ENCODE measurements at places on chromosomes 4 and X. TPM values are rescaled to one million over a fixed set of nuclear protein-coding genes. Genes with fewer than 3 reads are reported as not detected.

GRCh38 chr4:169758401-169758962 lies 738 bp upstream of the HPF1 start:
- DNase-seq, result no peak

DNA sequence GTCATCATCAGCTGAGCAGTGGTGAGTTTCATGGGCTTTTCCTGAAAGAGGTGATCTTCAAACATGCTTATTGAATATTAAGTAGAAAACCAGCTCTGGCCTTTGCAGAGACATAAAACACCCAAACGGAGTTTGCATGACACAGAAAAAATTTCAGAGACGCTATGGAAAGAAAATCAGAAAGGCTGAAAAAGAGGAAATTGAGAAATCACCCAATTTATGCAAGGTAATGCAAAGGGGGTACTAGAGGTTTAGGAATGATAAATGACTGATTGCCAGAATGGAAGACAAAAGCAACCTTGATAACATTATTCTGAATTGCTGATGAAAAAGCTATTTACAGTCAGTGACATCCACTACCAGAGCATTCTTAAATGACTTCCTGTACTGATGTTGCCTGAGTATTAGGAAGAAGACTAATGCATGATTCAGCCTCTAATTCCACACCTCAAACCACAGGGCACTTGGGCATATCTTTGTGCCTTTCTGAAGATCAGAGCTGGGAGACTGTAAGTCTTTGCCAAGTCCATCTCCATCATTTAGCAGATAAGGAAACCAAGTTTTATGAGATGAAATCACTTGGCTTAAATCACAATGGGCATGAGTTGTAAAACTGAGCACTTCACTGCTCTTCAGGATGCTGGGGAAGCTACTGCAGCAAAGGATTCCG lies 565.7 kb downstream of the PPARGC1A start:
- no peak for DNase-seq

GRCh38 chr4:128688033-128688721 lies 121.3 kb upstream of the JADE1 start:
- no peak for DNase-seq

DNA sequence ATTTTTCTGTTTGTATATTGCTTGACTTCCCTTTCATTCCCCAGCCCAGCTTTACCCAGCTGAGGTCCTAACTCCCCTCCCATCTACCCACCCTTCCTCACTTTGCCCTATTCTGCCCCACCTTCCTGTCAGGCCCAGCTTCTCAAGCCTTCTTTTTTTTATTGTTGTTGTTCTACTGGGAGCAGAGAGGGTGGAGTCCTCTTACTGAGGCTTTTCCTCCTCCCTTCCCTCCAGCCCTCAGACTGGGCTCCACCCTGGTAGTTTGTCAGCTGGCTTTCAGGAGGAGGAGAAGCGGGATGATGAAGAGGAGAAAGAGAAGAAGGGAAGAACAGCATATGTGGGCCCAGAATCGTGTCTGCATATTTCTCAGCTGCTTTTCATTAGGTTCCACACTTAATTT lies 3.2 kb upstream of the KLF8 start:
- no peak for DNase-seq

DNA sequence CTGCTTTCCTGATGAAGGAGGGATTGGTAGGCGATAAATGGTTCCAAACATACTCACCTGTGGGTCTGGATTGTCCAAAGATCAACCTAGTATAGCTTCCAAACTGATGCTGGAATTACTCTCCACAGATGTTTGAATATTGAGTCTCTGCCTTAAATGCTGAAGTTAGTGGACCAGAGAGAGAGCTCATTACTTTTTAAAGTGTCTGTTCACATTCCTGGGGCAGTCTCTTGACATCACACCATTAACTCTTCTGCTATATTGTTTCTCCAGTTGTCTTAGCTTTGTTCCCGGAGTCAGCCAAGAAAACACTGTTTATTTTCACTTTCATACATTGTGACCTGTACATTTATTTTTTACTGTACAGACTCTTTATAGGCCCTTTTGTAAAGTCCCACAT lies 35.4 kb downstream of the ARHGEF38 start:
- DNase-seq, result no peak

The GPR143 gene
- not detected for total RNA-seq

GRCh38 chr4:100168521-100168920 lies 21.7 kb downstream of the DDIT4L start:
- no peak for DNase-seq

The CENPE gene
- 0.51 TPM for total RNA-seq

The ODAM gene
- not detected for total RNA-seq

GRCh38 chr4:173014113-173014558 lies 154.5 kb upstream of the GALNT7 start:
- DNase-seq, result no peak

GRCh38 chr4:150205016-150205415 lies 126.8 kb downstream of the DCLK2 start:
- no peak for DNase-seq

The CPEB2 gene
- total RNA-seq, result 23.7 TPM

GRCh38 chrX:19613645-19614323 lies 98.5 kb upstream of the MAP3K15 start:
- DNase-seq, result no peak

The PWWP3B gene
- total RNA-seq, result 11.5 TPM

- no peak for DNase-seq
Measured at GRCh38 chr4:56374956-56375355, 12.3 kb downstream of the AASDH start.

DNA sequence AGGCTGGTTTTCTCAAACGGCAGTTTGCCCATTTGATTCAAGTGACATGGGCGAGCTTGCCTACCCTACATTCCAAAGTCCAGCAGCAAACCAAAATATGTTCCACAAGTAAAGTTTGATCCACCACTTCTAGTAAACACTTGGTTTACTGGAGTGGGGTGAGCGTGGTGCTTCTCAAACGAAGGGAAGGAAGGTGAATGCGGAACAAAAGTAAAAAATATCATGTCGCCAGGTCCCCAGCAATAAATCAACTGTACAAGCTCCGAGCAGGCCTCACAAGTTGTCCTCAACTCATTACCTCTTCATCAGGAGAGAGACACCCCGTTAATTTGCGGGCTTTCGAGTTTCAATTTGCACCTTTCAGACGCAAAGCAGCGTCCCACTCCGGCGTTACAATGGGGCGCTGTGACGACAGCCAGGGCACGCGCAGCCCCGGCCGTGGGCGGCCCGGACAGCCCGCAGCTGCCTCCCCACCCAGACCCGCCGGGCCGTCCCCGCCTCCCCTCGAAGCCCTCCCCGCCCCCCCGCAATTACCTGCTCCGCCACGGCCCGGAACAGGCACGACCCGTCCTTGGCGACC lies 1.0 kb downstream of the OTUD4 start:
- peak; percentile 85 for DNase-seq

The SMIM10L2A gene
- 1.3 TPM for total RNA-seq

DNA sequence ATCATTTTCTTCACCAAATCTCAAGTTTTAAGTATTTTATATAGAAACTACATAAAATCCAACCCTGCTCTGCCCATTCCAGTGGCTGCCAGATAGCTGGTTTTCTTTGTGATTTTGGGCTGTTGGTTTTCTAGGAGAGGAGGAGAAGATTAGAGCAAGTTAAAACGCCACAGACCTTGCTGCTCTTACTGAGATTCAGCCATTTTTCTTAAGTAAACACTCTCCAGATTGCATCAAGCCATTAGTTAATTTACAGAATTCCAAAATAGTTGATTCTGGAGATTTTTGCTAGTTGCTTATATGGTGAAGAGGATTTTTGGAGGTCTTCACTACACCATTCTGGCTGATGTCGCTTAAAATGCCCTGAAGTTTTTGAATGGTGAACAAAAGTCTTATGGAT lies 366.2 kb downstream of the MAPK10 start:
- DNase-seq, result no peak

The AKAP14 gene
- not detected for total RNA-seq

GRCh38 chr4:37246891-37247290 lies 2.3 kb downstream of the NWD2 start:
- DNase-seq, result no peak

DNA sequence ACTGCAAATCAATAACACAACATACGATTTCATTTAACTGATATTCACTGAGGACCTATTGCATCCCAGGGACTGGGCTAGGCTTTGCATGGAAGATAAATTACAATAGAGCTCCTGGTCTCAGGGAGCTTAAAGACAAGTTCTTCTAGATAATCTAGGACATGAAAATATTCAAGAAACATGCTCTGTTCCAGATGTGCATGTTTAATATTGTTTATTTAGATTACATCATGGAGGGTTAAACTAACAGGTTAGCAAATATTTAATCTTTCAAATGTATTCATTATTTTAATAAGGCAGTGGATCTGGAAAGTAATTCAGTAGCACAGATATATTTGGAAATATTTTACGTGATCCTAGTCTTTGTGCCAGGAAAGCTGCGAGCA lies 2430.3 kb downstream of the PCDH7 start:
- DNase-seq, result no peak

DNA sequence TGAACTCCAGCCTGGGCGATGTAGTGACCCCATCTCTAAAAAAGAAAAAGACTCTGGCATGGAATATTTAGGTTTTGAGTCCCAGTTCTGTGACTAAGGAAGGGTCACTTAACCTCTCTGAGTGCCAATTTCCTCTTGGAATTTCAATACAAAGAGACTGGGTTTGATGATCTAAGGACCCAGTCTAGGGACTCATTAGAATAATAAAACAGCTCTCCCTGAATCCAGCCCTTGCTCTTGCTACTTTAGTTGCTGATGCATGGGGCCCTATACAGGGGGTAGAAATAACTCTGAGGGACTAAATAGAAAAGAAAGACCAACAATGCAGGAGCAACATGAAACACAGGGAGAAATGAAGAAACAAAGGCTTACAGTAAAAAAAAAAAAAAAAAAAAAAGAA lies 12.6 kb downstream of the C4orf54 start:
- DNase-seq, result no peak

- DNase-seq, result no peak
Measured at GRCh38 chr4:81745050-81745449, 273.3 kb upstream of the RASGEF1B start.

- no peak for DNase-seq
Measured at GRCh38 chr4:172096786-172097185, 283.6 kb downstream of the GALNTL6 start.

The TKTL2 gene
- total RNA-seq, result not detected

The TMEM31 gene
- not detected for total RNA-seq

The CPE gene
- total RNA-seq, result 56.2 TPM

DNA sequence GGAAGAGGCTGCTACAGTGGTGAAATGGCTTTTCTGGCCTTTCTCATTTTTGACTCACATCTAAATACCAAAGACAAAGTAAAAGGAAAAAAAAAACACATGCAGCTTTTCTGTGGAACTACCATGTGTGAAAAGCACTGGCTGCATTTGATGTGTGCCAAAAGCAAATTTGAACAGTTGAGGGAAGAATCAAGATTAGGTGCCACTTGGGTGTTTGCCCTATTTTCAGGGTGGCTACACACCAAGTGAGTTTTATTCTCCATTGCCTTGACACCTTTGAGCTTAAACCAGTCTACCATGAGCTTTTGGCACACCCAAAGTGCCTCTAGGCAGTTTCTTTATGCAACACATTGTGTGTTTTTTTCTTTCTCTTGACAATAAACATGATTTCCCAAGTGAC lies 423.9 kb downstream of the FAM133A start:
- DNase-seq, result no peak

The GLOD5 gene
- total RNA-seq, result not detected

GRCh38 chr4:157996061-157997028 lies 176.5 kb downstream of the GASK1B start:
- DNase-seq, result no peak

GRCh38 chr4:139823746-139824145 lies 158.1 kb downstream of the MGST2 start:
- DNase-seq, result no peak

DNA sequence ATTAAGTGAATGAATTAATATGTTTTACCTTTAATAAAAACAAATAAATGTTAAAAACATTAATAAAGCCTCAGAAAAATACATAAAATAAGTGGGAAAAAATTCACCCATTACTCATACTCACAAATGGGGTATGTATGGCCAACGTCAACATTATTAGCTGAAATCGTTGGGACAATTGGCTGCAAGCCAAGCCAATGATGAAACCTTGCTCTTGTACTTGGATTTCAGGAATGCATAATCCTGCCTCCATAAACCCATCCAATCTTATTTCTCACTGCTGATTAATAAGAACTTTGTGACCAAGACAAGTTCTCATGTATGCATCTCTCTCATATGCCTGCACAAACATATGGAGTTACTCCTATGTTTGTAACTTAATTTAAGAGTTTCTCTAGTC lies 35.3 kb upstream of the ADAMTS3 start:
- no peak for DNase-seq

DNA sequence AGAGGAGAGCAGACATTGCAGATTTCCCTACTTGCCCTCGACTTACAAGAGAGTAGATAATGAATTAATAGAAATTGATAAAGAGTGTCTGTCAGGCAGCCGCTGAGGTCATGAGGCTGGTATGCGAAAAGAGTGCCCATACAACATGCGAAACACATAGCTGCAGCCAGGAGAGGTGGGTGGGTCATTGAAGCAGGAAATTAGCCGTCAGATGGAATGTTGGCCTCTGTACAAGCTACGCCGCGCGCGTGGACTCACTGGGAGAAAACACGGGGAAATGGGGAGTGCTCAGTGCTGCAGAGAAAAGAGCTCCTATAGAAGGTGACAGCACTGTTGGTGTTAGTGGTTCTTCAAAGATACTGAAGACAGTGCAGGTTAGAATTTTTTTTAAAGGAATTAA lies 125.1 kb downstream of the RAPGEF2 start:
- peak; percentile 82 for DNase-seq

The F9 gene
- total RNA-seq, result not detected

GRCh38 chr4:140945106-140945505 lies 188.2 kb downstream of the RNF150 start:
- no peak for DNase-seq

The FAM9C gene
- total RNA-seq, result 0.38 TPM

- no peak for DNase-seq
Measured at GRCh38 chr4:11710453-11711093, 281.9 kb upstream of the HS3ST1 start.

DNA sequence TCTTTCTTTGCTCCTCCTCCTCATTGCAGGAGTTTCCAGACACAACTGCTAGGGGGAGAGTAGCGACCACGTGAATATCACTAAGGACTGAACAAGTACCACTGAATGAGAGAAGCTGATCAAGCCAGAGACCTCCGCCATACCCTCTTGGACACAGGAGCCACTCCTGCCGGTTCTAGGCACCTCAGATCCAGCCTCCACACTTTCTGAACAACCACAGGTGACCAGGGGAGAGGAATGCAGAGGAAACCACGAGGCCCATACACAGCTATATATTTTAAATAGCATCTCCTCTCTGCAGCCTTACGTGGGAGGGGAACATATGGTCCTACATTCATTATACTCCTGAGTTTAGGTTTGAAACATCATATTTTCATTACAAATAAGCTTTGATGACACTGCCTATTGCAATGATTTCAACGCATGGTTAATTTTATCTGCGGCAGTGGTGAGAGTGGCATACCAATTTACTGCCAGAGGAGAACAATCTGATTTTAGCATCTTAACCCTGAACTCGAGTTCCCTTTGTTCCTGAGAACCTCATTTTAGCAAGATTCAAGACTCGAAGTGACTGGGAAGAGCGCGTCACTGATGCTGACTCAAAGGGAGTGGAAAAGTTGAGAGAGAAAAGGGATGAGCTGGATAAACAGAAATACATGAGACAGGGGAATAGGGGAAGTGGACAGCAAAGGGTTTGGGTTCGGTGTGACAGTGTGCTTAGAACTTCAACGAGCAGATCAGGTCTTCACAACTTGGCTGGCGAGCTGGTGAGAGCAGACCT lies 231.7 kb upstream of the PPARGC1A start:
- no peak for DNase-seq
